ENCODE measurements at places on chromosomes 2 and 18.
A peak's percentile ranks its signal among the peaks of the same experiment; 100 is the strongest.

GRCh38 chr2:136151021-136151971, 33.3 kb upstream of the CXCR4 start:
- DNase-seq: no peak

DNA sequence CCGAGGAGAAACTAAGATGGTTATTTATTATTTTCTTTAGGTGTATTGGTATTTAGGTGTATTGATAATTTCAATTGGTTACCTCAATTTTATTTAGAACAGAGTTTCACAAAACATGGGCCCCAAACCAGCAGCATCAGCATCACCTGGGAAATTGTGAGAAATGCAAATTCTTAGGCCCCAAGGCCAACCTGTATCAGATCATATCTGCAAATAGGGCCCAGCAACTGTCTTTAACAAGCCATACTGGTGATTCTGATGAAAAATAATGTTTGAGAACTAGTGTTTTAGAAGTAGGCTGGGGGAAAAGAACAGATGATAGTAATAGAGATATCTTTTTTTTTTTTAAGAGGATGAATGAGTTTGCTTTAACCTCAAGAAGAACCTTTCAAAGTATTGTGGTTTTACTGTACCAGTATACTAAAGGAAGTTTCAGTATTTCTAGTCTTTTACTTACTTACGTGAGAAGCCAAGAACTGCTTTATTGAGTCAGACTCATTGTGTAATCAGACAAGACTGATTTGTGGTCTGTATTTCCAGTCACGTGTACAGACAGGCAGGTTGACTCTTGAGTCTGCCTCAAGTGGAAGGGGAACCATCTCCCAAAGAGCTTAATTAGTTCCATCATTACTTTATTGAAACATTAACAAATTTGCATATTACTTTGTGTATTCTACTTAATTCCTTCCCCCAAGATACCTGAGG, 60.4 kb upstream of the GAREM1 start:
- no peak for DNase-seq

GRCh38 chr2:120798567-120799247, 63.0 kb downstream of the GLI2 start:
- DNase-seq: no peak

DNA sequence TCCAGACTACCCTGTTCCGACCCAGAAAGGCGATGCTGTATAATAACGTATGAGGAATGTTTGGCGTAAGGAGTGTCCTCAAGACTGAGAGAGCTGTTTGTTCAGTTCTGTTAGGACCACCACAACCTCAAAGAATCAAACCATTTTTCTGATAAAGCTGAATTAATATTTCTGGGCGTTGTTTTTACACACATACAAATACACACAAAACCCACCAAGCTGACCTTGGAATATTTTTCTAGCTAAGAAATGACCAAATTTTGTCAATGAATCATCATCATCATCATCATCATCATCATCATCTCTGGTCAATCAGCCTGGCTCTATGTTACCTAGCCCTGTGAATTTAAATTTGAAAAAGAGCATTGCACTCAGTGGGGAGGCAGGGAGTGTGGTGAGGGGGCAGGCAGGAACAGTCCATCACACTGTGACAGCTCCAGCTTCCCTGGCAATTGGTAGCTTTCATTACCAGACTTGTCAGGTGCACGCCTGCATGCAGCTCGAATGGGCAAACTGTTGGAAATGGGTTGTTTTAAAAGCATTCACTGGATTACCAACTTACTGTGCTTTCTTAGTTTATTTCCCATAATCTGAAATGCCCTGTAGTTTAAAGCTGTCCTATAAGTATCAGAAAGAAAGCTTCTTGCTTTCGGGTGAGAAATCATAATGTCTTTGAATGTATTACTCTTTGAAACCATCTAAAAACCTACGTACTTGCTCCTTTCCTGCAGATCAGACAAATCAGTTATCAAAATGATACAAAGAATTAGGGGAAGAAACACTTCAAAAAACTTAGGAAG, 6.9 kb upstream of the POU3F3 start:
- no peak for DNase-seq

- peak; percentile 76 for DNase-seq
Observed at GRCh38 chr18:11733031-11733430, 44.0 kb downstream of the GNAL start.

GRCh38 chr2:139963863-139964355, 1183.7 kb upstream of the NXPH2 start:
- no peak for DNase-seq

- DNase-seq: peak; percentile 35
Observed at GRCh38 chr2:28507796-28508764, 12.2 kb downstream of the PLB1 start.

DNA sequence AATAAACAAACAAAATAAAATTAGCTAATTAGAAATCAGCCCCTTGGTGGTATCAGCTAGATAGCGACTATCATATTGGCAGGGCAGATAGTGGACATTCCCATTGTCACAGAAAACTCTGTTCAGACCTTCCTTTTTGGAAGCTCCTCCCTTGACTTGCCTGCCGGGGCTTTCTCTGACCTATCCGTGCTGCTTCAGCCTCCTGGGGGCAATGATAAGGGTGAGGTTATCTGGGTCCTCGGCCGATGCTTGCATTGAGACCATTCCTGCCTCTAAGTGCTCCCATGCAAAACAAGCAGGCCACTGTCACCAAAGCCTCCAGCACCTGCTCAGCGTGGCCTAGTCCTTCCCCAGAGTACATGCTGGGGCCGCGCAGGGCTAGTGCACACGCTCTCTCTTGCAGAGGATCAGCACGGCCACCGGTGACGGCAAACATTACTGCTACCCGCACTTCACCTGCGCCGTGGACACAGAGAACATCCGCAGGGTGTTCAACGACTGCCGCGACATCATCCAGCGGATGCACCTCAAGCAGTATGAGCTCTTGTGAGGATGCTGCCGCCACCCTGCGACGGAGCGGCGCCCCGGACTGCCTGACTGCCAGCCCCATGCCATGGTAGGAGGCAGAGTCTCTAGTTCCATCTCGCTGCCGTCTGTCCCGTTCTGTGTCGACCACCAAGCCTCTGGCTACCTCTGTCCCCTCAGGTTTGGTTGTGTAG, 27.4 kb downstream of the MPPE1 start:
- DNase-seq: no peak

DNA sequence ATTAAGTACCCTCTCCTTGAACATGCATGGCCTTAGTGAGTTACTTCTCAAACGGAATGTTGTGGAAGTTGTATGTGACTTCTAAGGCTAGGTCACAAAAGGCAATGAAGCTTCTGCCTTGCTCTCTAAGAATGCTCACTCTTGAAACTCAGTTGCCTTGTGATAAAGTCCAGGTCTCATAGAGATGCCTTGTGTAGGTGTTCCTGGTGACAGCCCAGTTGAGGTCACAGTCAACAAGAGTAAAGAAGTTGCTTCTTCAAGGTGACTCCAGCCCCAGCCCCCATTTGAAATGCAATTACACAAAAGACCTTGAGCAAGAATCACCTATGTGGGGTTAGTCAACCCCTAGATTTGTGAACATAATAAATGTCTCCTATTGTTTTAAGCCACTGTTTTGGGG, 35.6 kb downstream of the PTPN2 start:
- no peak for DNase-seq

- DNase-seq: peak; percentile 56
Observed at GRCh38 chr2:69741229-69741574, 732 bp upstream of the ANXA4 start.

GRCh38 chr2:31675485-31675901, 94.8 kb upstream of the SRD5A2 start:
- DNase-seq: no peak
